ENCODE measurements at places on chromosomes 11 and 22. TPM values are rescaled to one million over a fixed set of nuclear protein-coding genes. Genes with fewer than 3 reads are reported as not detected.

- DNase-seq: no peak
Observed at GRCh38 chr11:104763930-104764709, 134.1 kb downstream of the CASP12 start.

DNA sequence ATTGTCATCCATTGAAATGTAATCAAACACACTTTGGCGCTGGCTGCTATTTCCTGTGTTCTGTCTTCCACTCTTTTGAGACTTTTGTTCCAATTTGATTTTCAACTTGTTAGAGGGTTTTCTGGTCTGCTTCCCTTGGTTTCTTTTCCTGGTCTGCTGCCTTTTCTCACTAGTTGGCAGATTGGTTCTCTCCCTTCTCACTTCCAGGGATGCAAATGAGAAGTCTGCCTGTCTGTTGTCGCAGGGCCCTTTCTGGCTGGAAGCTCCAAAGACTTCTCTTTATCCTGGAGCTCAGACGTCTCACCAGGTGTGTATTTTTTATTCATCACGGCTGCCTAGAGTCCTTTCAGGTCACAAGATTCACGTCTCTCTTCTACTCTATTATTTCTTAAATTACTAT lies 84.0 kb downstream of the RPS6KA4 start:
- no peak for DNase-seq

The MS4A12 gene
- not detected for total RNA-seq

The SERPING1 gene
- total RNA-seq: 1,015 TPM

The C1QTNF5 gene
- 88.2 TPM for total RNA-seq

The NAP1L4 gene
- total RNA-seq: 99.5 TPM

Measured in aorta (tissue), 5 donors.